ENCODE measurements at places on chromosomes 16 and 17.
A peak's percentile ranks its signal among the peaks of the same experiment; 100 is the strongest.

DNA sequence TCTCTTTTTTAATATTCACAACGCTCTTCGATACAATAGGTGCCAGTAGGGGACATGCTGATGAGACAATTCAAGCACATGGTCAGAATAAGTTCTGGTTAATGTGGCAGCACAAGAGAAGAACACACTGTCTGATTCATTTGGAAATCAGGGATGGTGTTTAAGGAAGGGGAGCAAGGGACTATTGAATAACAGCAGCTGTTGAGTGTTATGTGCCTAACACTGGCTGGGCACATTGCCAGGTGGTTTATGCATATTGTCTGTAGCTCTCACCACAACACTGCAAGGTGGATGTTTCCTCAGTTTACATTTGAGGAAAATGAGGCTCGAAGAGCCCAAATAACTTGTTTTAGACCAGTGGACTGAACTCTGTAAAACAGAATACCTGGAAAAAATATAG is 44.2 kb downstream of the LYRM9 start:
- no peak overlapping the region for H3K4me3 ChIP-seq
- no peaks in the 10 kb centered on the region for H3K27me3 ChIP-seq
- no peak overlapping the region for H3K27ac ChIP-seq
- H3K36me3 ChIP-seq = no peaks in the 10 kb centered on the region
- no peaks in the 10 kb centered on the region for H3K4me1 ChIP-seq
- no peak for DNase-seq

GRCh38 chr17:80826955-80827645 is 164.5 kb upstream of the CHMP6 start:
- peaks cover 11% of the 10 kb centered on the region for H3K4me1 ChIP-seq
- H3K36me3 ChIP-seq = no peaks in the 10 kb centered on the region
- H3K27ac ChIP-seq = peak overlapping the region; percentile 88

DNA sequence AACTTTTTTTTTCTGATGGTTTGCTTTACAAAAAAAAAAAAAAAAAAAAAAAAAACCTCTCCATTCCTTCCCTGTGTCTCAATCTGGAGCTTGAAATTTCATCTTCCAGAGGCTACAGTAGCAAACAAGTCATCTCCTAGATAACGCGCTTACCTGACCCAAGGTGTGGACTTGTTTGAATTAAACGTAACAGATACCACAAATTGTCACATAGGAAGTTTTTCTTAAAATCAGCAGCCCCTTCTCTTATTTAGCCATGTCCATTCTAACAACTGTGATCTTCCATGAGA is 2.0 kb downstream of the STAT5B start:
- no peak overlapping the region for H3K4me3 ChIP-seq
- H3K4me1 ChIP-seq = peaks cover 66% of the 10 kb centered on the region
- H3K36me3 ChIP-seq = no peaks in the 10 kb centered on the region
- H3K27me3 ChIP-seq = no peaks in the 10 kb centered on the region
- DNase-seq = no peak

DNA sequence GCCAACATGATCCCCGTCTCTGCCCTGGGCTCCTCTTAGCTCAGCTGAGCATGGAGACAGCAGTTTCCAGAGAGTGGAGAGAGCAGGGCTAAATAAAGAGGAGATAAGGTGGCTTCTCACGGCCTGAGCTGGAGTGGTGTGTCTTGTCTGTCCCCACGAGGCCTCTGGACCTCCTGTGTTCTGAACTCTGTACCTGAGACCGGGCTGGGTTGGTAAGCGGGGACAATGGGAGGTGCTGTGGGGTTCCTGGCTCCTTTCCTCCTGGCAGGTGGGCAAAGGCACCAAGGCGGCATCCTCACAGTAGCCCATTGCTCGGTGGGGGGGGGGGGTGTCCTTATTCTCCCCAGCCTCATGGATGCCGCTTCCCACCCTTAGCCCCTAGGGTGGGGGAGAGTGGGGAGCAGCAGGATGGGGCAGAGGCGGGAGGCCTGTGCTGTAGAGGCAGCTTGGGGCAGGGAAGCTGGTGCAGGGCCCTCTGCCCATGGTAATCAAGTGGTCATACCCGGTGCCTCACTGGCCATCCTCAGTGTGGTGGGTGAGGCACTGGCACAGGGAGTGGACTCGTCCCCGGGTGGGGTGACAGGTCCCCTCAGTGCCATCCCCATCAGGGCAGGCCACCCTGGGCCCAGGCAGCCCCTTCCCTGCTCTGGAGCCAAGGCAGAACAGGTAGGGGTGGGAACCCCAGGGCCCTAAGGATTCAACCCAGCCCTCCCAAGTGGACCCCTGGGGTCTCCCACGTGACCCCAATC is 2.8 kb downstream of the AANAT start:
- H3K27me3 ChIP-seq = no peaks in the 10 kb centered on the region
- no peak overlapping the region for H3K4me3 ChIP-seq
- H3K27ac ChIP-seq = no peak overlapping the region
- peaks cover 3% of the 10 kb centered on the region for H3K4me1 ChIP-seq
- peaks cover 7% of the 10 kb centered on the region for H3K36me3 ChIP-seq

All from adrenal gland (tissue), 19 donors.